Activated T-cell treated with anti-CD3 and anti-CD28 coated beads, Interleukin-2, amount 50 U/mL, for 72 hours (primary cell): ENCODE measurements at places on chromosomes 6 and 20. TPM values are rescaled to one million over a fixed set of nuclear protein-coding genes. Genes with fewer than 3 reads are reported as not detected.

Gene HMGCLL1
- not detected for total RNA-seq

- no peak for DNase-seq
Measured at GRCh38 chr6:75382634-75382900, 98.0 kb upstream of the TMEM30A start.

DNA sequence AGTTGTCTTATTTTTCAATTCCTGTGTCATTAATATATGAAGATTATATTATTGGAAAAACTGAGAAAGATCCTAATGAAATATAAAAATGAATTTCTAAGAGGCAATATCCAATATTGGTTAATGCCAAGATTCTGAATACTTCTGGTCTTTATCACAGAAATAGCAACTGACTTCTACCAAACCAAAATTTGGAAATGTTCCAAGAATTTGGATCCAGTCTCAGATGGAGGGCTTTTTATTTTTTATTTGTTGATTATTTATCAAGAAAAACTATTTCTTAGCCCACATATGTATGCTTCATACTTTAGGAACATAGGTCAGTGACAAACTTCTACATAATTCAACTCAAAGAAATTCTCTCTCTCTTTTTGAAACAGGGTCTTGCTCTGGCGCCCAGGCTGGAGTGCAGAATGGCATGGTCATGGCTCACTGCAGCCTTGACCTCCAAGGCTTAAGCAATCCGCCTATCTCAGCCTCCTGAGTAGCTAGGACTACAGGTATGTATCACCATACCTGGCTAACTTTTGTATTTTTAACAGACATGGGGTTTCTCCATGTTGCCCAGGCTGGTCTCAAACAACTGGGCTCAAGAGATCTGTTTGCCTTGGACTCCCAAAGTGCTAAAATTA lies 13.1 kb downstream of the NUP43 start:
- no peak for DNase-seq

GRCh38 chr20:34954904-34955230 lies 739 bp downstream of the GSS start:
- no peak for DNase-seq

Gene HLA-DMA
- total RNA-seq: 20.2 TPM

Gene NEURL2
- total RNA-seq: 3.2 TPM

Gene ARMH2
- not detected for total RNA-seq

Gene ZBTB9
- 10.2 TPM for total RNA-seq

- no peak for DNase-seq
Measured at GRCh38 chr6:107280791-107281190, 165.5 kb upstream of the BEND3 start.

- DNase-seq: peak; percentile 37
Measured at GRCh38 chr6:169722362-169723199, 1.7 kb downstream of the PHF10 start.

- DNase-seq: peak; percentile 15
Measured at GRCh38 chr20:45450097-45450818, 19.3 kb upstream of the WFDC2 start.
